ENCODE measurements at places on chromosomes 1 and 21. TPM values are rescaled to one million over a fixed set of nuclear protein-coding genes. Genes with fewer than 3 reads are reported as not detected.

Gene FAM167B
- 5.5 TPM for total RNA-seq

Gene B4GALT3
- 24.7 TPM for total RNA-seq

Gene RGS1
- not detected for total RNA-seq

Gene NES
- total RNA-seq, result 293 TPM

Gene CELA2A
- not detected for total RNA-seq

Gene DNAJC28
- 0.79 TPM for total RNA-seq

Gene ACTN2
- 1.5 TPM for total RNA-seq

Gene FLG2
- total RNA-seq, result not detected
